Stimulated activated naive CD8-positive, alpha-beta T cell treated with anti-CD3 and anti-CD28 coated beads, Interleukin-15, Interleukin-2, amounts not matched to agents 100 U/mL and 50 U/mL, for 24 hours (primary cell): ENCODE measurements at places on chromosomes 1 and 21.
A peak's percentile ranks its signal among the peaks of the same experiment; 100 is the strongest.

DNA sequence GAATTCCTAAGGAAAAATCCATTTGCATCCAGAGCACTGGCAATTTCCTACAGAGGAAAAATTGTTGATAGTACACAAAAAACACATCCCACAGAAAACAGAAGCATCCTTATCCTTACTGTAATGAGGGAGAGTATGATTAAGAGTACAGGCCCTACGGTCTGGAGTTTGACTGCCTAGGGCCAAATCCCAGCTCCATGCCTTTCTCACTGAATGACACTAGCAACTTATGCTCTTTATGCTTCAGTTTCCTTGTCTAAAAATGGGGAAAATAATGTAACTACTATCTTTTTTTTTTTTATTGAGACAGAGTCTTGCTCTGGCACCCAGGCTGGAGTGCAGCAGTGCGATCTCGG, 27.8 kb upstream of the CEP350 start:
- DNase-seq: no peak

- no peak for DNase-seq
Observed at GRCh38 chr1:59520194-59520593, 223.3 kb downstream of the FGGY start.

DNA sequence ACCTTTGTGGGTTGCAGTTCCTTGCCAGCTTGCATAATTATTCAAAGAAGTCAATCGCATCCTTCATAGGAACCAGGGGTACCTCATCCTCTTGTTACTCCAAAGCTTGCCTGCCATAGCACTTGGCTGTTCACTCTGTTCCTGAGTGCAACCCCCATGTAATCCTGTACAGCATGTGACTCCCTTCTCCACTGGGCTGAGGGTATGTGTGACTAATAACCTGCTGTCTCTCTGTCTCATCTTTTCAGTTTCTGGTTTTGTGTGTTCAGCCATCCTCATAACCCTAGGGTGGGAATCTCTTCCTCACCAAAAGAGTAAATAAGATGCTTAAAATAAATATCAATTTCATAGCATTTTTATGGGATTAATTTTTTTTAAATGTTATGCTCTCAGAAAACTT, 351.9 kb downstream of the S1PR1 start:
- no peak for DNase-seq

DNA sequence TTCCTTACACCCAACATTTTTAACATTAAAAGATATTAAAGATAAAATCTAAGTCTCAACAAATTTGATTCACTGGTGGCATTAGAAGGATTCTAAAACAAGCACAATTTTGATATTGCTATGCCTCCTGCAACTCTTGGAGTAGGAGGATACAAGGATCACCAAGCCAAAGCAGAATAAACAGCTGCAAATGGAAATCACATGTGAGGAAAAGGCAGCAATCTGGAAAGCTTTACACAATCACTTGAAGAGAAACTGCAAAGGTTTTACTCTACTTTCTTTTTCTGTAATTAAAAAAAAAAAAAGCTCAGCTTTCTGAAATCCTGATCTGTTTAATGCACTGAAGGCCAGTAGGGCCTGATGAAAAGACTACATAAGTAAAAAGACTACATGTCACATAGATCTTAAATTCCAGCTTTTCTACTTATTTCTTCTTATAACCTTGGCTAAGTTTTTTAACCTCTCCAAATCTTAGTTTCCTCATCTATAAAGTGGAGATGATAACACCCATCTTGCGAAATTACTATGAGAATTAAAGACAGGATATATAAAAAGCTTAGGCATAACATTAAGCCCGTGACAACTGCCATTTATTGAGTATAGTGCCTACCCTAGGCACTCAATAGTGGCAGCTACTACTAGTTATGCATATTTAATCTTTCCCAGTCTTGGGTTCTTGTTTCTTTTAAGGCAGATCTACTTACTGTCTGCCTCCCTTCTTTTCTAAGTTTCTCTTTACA, 73.5 kb downstream of the EPS15 start:
- no peak for DNase-seq

DNA sequence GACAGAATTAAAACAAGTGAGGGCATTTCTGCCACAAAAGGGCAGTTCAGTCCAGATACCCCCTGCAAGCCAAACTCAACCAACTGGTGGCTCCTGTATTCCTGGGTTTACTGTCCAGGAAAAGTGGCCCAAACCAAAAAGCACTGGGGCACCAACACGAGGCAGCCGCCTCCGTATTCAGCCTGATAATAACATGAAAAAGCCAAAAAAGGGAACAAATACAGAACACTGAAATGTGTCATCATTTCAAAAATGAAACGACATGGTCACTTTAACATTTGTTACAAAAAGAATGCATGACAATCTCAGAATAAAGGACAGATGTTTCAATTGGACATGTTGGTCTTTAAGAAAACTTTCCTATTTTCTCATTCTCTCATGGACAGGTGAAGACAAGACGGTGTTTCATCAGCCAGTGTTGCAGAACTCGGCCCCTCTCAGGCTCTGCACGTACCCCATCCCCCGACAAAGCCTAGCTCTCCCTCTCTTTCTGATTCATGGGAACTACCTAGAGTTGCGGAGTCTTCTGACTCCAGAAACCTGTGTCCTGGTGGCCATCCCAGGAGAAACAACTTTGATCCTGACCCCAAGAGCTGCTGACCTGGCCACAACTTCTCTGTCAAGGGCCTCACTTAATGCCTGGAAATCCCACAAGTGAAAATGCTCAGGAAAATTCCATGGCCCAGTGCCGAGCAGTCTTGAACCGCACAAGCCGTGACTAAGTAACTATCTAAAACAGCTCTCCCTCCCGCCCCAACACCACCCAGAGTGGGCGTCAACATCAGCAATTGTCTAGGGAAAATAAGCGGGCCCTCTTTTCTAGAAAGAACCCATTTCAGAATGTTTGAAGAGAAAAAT, 27.1 kb downstream of the ZBTB17 start:
- peak; percentile 65 for DNase-seq

- DNase-seq: no peak
Observed at GRCh38 chr1:47703156-47703825, 265.4 kb downstream of the FOXD2 start.

DNA sequence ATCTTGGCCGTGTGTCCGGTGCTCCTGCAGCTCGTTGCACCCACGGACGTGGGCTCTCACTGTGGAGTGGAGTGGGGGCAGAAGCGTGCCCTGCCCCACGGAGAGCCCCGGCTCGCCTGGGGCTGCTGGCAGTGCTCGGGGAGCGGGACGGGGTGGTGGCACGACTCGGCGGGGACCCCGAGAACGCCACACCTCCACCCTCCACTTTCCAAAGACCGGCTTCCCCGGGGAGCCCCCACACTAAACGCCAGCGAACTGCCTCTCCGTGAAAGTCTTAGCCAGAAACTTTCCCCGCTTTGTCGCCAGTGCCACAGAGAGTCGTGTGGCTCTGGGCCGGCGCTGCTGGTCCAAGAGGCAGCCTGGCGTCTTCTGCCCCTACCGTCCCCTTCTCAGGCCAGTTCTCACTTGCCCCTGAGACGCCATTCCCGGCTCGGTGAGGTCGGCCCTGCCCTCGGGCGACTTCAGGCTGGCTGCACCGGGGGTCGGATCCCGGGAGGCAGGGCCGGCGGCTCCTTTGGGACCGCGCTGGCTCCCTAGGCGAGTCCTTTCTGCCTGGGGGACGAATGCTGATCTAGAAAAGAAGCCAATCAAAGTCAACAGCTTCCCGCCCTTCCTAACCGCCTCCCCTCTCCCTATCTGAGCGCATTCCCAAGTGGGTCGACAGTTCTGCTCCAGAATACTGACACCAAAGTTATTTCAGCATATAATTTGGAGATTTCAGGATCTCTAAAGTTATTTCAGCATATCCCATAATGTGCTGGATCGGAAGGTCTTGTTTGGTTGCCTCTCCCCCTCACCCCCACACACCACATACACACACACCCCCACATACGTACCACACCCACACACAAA, 2.6 kb upstream of the SAMD13 start:
- peak; percentile 47 for DNase-seq

DNA sequence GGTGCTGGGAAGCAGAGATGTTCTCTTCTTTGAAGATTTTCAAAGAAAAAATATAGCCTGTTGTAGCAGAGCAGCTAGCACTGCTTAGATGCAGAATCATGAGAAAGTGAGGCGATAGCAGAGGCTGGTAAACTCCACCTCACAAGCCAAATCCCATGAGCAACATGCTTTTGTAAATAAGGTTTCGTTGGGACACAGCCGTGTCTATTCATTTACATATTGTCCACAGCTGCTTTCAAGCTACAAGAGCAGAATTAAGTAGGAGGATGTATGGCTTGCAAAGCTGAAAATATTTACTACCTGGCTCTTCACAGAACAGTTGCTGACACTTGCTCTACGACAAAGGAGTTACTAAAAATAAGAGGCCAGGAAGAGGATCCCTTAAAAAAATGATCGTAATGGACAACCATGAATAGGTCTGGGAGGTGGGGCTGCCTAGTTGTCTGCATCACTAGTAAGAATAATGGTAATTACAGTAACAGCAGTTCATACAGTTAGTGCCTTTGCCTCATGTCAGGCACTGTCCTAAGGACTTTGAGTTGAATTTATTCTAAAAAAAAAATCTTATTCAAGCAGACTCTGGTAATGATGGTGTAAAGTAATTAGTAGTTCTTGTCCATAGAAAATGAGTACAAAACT, 622.0 kb downstream of the KIF26B start:
- no peak for DNase-seq

DNA sequence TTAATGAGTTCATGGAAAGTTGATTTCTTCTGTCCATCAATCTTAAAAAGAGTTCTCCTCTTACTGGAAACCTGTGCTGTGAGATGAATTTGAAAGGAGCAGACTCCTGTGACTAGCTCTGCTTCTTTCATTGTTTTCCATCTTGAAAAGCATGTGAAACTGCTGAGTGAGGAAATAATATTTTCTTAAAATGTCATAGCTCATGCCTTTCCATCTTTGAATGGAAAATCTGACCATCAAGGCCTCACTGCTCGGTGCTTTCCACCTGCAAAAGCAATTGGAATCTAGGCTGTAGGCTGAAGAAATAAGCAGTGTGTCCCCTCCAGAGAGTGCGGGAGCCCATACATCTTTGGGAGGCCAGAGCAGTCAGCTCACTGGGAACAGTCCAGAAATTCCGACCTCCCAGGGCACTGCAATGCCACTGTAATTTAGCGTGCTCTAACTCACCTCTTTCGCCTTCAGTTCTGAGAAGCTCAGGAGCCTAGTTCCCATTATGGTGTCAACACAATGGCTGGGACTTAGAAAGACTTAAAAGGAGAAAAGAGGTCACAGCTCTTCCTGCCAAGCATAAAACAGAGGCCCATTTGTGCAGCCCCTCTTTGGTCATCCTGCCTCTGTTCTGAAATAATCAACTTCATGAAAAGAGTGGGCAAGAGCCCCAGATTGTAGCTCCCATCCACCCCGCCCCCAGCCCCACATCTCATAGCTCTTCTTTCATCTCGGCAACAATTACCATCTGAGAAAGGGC, 50.4 kb upstream of the F3 start:
- no peak for DNase-seq

GRCh38 chr1:109427171-109427467, 871 bp upstream of the PSMA5 start:
- no peak for DNase-seq

GRCh38 chr1:201226859-201227488, 36.4 kb downstream of the IGFN1 start:
- no peak for DNase-seq

- DNase-seq: no peak
Observed at GRCh38 chr1:243827206-243827605, 22.8 kb downstream of the AKT3 start.

DNA sequence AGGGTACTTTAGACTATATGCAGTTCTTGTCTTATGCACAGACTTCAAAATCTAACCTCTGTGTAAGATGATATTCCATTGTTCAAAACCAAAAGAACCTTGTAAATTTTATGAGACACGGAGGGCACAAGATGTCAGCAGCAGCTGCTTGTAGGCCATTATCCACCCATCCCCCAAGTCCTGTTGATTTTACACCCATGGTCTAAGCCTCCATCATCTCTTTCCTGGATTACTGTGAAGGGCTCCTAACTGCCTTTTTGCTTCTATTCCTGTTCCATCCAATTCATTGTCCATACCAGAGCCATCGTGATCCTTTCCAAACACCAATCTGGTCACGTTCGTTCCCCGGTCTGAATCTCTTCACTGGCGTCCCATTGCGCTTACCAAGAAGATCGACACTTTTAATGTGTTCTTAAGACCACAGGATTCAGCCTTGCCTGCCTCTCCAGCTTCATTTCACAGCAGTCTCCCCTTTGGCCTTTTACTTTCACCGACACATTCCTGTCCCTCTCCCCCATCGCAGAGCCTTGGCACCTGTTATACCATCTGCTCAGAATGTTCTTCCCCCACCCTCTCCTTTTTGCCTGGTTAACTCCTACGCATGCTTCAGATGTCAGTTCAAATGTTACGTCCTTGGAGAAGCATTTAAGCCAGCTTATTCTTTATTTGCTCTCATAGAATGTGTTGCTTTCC, 107.3 kb upstream of the POU3F1 start:
- DNase-seq: no peak

GRCh38 chr1:7680955-7681268, 90.2 kb upstream of the VAMP3 start:
- DNase-seq: no peak

DNA sequence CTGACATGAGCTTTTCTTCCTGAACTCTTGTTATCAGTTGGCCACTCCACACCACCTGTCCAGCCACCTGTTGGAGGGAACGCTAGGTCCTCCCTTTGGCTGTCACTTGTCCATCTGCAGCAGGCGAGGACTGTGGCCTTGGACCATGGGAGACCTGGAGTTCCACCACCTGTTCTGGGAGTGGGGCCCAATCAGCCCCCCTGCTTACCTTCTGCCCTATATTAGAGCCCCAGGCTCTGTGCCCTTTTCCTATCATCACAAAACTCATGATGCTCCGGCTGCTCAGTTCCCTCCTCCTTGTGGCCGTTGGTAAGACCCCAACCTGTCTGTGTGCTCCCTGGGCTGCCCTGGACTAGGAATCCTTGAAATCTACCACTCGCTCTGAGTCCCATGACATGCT, at the start of gene CELA3A:
Gene CELA3A (plus strand): TSS at position 249 of the 400 bp plus-strand sequence. CDS start 18 bp downstream, at position 267.
- DNase-seq: no peak

- no peak for DNase-seq
Observed at GRCh38 chr1:67485046-67485811, 55.0 kb upstream of the SERBP1 start.

DNA sequence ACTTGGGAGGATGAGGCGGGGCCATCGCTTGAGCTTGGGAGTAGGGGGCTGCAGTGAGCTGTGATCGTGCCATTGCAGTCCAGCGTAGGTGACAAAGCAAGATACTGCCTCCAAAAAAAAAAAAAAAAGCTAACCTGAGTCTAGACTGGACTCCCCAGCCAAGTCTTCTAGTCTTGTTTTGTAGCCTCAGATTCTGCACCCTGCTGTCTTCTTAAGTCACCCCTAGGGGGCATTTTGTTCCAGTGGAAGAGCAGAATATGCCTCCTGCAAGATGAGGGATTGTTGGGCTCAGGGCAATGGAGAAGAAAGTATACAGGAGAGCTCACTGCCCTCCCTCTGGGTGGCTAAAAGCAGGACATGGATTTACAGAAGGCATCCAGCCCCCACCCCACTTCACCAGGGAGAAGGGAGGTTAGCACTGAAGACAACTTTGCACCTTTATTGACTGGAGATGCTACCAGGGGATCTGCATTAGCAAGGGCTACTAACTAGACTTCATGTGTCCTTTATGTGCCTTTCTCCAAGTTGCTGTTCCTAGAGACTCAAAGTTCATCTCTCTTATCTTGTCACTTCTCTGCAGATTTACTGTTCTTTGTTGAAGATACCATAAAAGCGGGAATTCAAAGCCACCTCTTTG, 15.3 kb upstream of the RNF187 start:
- no peak for DNase-seq
